NCI-H446 treated with DMSO at 0.1 percent for 48 hours (cell line): ENCODE measurements at places on chromosomes 16 and 17.
A peak's percentile ranks its signal among the peaks of the same experiment; 100 is the strongest.

- DNase-seq: no peak
Measured at GRCh38 chr17:48552466-48553189, 7.7 kb upstream of the HOXB2 start.

DNA sequence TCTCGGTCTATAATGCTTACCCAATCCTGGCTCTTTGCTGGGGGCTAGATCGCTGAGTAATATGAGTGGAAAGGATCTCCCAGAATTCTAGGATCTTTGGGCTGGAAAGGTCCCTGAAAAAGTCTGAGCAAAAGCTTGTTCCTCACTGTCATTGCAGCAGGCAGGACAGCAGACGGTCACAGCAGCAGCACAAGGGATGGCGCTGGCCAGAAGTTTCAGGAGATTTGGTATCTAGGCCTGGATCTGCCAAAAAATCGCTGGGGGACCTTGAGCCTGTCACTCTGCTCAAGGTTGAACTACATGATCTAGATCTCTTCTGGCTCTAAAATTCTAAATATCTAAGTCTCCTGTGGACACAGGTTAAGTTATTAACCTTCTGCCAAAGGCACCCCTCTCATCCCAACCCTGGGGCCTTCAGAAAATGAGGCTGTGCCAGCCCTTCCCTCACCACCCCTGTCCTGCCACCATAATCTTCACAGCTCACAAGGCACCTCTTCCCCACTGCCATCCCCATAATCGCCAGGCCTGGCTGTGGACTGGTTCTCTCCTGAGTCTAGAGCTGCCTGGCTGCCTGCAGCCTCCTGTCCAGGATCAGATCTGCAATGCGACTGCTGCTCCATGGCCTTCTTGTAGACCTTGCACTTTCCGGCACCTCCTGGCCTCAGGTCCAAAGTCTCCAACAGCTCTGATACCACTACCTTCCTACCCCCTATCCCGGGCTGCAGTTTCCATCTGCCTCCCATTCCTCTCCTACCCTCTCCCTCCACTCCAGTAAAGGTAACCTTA lies 10.2 kb downstream of the MYO18A start:
- no peak for DNase-seq

DNA sequence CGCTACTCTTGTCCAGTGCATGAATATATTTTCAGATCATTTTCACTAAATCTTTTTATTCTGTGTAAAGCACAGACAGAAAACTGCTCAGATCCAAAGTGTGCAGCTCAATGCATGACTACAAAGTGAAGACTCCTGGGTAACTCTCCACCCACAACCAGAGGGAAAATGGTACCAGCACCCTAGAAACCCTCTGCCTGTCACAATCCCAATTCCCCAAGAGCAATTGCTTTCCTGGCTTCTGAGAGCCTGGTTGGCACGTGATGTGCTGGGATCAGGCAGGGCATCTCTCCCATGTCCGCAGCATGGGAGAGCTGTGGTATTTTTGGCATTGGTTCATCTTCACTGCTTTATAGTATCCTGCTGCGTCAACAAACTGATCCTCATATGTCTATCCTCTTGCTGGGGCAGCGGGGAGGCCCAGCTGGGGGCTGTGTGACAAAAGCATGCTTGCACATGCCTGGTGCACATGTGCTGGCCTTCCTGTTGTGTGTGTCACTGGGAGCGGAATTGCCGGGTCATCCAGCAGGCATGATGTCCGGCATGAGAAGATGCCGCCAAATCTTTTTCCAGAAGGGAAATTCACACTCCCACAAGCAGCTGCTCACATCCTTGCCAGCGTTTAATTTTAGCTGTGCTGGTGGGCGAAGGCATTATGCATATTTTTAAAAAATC lies 278.9 kb upstream of the FOXF1 start:
- DNase-seq: no peak

DNA sequence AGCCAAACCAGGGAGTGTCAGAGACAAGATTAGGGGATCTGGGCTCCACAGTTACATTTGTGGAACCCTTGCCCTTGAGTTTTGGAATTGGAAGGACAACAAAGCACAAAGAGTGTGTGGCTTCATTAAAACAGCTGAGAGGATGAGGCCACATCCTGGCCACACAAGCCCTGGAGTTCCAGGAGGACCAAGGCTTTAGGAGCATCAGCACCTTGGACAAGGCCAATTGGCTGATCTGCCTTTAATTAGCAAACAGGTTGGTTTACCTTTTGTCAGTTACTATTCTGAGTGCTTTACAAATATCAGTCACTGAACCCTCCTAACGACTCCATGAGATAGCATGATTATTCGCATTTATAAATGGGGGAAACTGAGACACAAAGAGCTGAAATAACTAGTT lies 54.7 kb downstream of the SLC6A2 start:
- no peak for DNase-seq

GRCh38 chr16:82750068-82750467 lies 123.3 kb downstream of the CDH13 start:
- DNase-seq: no peak

- DNase-seq: no peak
Measured at GRCh38 chr16:57406881-57407280, 2.3 kb downstream of the CCL17 start.

- DNase-seq: no peak
Measured at GRCh38 chr16:53257001-53257400, 177.3 kb upstream of the RBL2 start.

DNA sequence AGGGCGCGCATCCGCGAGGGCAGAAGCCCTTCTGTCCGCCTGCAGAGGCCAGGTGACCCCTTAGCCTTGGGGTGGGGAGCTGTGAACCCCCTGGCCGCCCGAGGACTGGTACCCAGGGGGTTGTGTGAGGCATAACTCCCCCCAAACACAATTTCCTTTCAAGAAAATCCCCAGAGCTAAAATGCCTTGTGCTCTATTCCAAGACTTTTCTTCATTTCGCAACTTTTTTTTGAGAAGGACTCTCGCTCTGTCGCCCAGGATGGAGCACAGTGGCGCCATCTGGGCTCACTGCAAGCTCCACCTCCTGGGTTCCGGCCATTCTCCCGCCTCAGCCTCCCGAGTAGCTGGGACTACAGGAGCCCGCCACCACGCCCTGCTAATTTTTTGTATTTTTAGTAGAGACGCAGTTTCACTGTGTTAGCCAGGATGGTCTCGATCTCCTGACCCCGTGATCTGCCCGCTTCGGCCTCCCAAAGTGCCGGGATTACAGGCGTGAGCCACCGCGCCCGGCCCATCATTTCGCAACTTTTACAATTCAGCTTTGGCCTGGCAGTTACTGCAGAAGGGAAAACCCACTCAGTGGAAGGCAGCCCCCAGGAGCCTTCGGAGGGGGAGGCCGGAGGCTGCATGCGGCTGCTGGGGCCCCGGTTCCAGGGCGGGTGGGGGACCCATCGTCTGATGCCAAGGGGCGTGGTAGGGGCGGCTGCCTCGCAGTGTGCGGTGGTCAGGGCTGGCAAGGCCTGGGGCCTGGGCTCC lies 963 bp upstream of the APRT start:
- no peak for DNase-seq

DNA sequence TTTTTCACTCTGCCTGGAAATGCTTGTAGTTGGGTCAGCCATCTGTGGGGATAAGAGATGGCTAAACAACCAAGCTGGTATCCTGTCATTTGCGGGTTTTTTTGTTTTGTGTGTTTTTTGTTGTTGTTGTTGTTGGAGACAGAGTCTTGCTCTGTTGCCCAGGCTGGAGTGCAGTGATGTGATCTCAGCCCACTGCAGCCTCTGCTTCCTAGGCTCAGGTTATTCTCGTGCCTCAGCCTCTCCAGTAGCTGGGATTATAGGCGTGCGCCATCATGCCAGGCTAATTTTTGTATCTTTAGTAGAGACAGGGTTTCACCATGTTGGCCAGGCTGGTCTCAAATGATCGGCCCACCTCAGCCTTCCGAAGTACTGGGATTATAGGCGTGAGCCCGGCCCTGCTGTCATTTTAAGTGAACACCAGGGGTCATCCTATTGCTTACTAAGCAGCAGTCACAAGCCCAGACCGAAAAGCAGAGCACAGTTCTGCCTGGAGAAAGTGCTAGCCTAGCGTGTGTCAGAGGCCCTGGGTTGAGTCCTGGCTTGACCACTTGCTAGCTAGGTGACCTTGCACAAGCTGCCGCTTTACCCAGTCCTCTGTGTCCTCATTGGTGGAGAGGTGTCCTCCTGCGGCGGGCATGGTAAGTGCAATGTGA lies 4.6 kb downstream of the SMCR8 start:
- DNase-seq: peak; percentile 1

DNA sequence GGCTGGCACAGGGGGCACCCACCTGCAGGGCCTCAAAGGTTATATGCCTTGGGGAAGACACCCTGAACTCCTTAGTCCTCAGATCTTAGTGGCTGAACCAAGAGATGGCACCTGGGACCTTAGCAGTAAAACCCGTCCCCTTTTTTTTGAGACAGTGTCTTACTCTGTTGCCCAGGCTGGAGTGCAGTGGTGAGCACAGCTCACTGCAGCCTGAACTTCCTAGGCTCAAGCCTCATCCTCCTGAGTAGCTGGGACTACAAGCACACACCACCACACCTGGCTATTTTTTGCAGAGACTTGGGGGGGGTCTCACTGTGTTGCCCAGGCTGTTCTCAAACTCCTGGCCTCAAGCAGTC lies 237.2 kb downstream of the MRTFB start:
- DNase-seq: no peak

- no peak for DNase-seq
Measured at GRCh38 chr16:85948138-85948509, 49.2 kb downstream of the IRF8 start.

- DNase-seq: no peak
Measured at GRCh38 chr17:78736526-78737079, 45.5 kb downstream of the CYTH1 start.
